ENCODE measurements at places on chromosomes 2 and 18.

DNA sequence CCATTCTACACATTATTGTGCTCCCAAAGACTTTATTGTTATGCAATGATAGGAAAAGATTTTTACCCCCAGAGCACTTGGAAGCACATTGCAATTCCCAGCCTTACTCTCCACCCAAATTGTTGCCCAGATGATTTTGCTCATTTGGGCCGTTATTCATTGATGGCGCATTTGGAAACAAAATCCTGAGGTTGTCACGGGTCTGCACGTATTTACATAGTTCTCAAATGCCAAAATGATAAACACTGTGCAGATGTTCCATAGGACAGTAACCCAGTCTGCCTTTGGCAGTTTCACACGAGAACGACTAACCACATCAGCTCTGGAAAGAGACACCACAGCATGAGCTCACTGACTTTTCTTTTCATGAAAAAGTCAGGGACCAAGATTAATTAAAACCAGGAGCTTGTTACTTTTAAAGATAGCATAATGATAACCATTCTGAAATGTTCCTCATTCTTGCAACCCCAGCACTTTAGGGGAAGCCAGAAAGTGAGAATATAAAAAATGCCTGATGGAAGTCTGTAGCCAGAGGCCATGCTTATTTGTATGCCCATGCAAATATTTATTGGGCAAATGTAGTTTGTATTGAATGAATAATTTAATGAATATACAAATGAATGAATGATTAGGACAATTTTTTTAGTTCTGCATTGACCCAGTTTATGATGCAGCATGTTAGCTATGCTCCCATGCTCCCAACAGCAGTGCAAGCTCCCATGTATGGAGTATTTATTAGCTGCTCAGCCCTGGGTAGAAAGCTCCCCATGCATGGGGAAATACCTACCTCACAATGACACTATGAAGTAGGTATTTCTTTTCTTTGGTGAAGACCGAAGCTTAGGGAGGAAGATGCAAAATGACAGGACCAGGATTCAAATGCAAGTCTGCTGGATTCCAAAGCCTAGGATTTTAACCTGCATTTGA, 84.6 kb downstream of the MAIP1 start:
- no peak for DNase-seq

GRCh38 chr2:47221946-47222345, 66.8 kb upstream of the STPG4 start:
- peak; percentile 29 for DNase-seq

GRCh38 chr2:11187731-11188130, 32.5 kb downstream of the SLC66A3 start:
- DNase-seq: no peak

DNA sequence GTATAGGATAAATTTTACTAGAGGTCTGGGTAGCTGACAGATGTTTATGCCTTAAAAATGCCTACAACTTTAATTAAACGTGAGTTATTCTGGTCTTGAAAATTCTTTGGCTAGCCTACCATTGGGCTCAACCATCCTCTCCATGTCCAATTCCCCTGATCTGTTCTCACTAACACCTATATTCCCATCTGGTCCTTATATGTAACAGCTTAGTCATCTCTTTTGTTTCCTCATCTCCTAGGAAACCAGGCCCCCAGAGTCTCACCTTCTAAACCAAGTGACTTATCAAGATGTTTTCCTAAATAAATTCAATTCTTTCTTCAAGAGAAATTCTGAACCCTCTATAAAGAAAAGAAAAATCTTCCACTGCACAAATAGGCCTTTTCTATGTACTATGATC, 148.5 kb downstream of the TTC32 start:
- no peak for DNase-seq

- no peak for DNase-seq
These were observed 120.9 kb upstream of the DCC start for GRCh38 chr18:52219102-52219501.

- DNase-seq: no peak
These were observed 24.1 kb upstream of the RNF138 start for GRCh38 chr18:32067375-32068167.

GRCh38 chr2:103161456-103162289, 399.8 kb downstream of the TMEM182 start:
- DNase-seq: peak; percentile 33

DNA sequence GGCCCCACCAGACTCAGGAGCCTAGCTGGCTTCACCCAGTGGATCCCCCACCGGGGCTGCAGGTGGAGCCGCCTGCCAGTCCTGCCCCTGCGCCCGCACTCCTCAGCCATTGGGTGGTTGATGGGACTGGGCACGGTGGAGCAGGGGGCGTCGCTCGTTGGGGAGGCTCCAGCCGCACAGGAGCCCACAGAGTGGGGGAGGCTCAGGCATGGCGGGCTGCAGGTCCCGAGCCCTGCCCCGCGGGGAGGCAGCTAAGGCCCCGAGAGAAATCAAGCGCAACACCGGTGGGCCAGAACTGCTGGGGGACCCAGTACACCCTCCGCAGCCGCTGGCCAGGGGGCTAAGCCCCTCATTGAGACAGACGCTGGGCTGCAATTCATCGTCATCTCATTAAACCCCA, 184.0 kb downstream of the SNTG2 start:
- no peak for DNase-seq

- DNase-seq: no peak
These were observed 47.6 kb upstream of the PTH2R start for GRCh38 chr2:208358758-208359631.

DNA sequence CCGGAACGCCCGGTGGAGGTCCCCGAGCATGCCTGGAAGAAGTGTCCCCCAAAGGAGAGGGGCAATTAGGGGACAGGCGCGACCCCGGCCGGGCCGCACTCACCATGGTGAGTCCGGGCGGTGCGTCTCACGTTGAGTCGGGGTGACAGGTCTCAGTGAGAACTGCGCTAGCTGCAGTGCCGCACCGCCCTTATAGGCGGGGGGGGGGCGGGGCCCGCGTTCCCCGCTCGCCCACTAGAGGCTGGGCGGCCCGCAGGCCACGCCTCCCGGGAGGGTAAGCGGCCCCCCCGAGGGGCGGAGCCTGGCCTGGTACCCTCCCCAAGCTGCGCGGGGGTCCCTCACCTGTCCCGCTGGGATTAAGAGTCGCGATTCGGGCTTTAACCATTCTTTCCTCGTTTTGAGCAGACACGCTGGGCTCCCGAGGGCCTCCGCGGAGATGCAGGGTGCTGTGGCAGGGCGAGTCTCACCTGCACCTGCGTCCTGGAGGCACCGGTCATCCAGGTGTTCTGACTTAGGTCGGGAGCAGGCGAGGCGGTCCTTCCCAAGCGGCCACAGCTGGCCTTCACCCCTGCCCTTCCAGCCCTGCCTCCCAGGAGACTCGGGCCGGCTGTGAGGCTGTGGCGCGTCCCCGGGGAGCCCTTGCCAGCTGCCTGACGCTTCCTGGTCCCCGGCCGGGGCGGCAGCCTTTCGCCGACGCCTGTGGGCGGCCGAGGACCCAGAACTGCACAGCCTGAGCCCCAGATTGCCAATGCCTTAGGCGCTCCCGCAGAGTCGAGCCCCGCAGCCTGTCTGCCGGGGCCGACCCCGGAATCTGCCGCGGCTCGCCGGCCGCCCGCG, at the start of gene TUBA4A:
Gene TUBA4A (minus strand): TSS at position 166 of the 837 bp plus-strand sequence. CDS start 60 bp downstream, at position 106.
- peak; percentile 70 for DNase-seq

DNA sequence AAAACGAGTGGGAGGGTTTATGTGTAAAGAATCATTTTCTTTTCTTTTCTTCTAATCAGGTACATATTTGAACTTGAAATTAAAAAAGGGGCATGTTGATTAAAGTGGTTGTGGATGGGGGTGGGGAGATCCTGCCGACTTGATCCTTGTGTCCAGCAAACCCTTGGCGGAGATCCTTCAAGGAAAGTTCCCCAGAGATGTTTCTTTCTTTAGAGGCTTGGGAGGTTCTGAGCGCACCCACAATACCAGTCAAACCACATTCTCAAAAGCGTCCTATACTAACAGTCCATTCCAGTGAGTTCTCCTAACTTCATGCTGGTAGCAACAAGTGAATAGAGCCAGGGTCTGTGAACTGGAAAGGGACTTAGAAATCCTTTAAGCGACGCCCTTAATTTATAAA, 49.2 kb downstream of the MYCN start:
- DNase-seq: no peak

- no peak for DNase-seq
These were observed 1187.2 kb upstream of the CRIM1 start for GRCh38 chr2:35168351-35168750.

DNA sequence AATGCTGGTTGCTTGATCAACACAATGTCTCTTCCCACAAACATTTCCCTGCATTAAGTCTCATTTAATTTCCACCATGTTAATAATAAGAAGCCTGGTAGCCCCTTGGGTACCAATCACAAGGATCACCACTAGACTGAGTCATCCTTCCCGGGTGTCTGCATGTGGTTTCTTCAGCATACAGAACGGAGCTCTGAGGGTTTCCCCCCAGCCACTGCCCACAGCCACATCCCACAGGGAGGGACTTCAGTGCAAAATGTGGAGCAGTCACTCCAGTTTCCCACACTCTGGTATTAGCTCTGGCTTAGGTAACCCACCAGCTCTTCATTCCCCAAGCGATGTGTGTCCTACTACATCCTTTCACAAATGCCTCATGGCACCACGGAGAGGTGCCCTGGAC, 42.7 kb upstream of the POLE4 start:
- no peak for DNase-seq

GRCh38 chr2:222295368-222296062, 3.3 kb downstream of the PAX3 start:
- DNase-seq: no peak

DNA sequence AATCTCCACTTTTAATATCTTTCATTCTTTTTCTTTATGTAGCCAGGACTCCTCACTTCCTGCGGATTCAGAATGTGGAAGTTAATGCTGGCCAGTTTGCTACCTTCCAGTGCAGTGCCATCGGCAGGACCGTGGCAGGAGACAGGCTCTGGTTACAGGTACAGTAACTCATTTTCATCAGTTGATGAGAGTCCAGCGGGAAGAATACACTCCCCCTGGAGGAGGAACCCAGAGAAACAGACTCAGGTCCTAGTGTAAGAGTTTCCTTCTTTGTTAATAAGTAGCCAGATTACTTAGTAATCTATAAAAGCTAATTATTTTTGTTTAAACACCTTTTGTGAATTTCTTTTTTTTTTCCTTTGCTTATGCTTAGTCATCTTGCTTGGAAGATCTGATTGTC, 359.4 kb downstream of the PTPRM start:
- no peak for DNase-seq

DNA sequence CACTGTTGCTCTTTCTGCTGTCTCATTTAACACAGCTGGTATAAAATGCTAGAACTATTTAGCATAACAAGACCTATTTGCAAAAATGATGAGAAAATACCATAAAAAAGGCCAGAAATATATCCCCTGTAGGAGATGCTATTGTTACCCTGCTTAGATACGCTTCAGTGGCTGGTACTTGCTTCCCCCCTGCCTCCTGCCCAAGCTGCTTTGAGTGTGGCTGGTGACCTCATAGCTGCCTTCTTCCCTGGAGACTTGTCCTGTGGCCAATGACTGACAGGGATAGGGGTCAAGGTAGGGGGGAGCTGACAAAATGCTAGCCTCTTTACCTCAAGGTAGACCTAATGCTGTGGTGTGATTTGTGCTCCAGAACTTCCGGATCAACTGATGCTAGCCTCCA, 150.2 kb upstream of the ZEB2 start:
- no peak for DNase-seq

DNA sequence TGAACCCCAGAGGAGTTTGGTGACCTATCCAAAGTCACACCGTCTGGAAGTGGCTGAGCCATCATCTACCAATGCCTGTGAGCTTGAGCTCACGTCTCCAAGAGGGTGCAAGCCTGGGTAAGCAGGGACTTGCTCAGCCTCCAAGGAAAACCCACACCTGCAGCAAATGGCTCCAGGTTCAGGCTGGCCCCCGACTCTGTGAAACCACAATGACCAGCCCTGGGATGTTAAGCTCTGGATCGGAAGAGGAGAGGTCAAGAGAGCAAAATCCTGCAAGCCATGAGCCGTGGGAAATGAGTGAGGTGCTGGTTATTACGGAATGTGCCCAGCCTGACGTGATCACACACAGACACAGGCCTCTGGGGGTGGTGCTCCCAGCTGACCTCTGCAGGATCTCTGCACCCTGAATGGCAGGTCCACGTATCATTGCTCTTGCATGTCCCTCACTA, 94.1 kb upstream of the OTOS start:
- DNase-seq: peak; percentile 69

- DNase-seq: no peak
These were observed 400.7 kb downstream of the NBAS start for GRCh38 chr2:15160201-15160991.

DNA sequence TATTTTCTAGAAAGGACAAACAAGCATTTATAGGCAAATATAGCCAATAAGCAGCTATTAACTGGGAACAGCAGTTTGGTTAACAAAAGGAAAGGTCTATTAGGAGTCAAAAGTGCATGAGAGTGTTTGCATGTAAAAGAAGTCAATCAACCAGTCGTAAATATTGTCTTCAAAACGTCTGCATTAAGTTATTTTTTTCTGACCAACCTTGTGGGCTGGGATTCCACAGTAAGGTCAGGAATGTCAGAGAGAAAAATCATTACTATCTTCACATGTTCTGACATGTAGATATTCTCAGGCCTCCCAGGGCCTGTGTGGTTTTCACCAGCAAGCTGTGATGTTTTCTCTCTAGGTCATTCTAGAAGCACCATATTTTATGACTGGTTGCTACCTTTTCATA, 922.5 kb downstream of the SUCLG1 start:
- no peak for DNase-seq

DNA sequence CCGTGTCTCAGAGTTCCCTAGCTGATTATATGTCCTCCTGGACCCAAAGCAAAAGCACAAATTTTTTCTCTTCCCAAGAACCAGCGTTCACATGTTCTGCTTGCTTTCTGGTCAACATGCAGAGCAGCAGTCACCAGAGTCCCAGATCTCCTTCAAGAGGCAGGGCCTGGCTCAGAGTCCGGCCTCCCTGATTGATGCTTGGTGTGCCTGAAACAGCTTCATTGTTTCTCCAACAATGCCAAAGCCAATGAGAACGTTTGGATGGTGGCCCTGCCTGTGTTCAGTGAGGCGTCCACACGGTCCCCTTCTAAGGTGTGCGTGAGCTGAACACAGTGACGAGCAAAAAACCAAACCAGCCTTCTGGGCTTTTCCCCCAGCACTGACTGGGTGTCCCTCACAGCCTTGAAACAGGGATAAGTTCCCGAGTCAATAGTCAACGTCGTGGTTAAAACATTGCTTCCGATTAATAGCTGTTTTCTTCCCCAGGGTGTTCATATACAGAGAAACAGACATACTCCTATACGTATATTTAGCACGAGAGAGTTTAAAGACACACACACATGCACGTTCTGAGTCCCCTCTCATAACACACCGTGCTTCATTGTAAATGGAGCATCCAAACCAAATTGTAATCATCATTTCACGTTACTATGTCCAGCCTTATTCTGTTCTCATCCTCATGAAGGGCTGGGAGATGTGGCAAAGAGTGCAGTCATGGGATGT, 19.3 kb upstream of the POU3F3 start:
- DNase-seq: peak; percentile 59

GRCh38 chr2:43039376-43040080, 186.9 kb downstream of the ZFP36L2 start:
- peak; percentile 84 for DNase-seq

DNA sequence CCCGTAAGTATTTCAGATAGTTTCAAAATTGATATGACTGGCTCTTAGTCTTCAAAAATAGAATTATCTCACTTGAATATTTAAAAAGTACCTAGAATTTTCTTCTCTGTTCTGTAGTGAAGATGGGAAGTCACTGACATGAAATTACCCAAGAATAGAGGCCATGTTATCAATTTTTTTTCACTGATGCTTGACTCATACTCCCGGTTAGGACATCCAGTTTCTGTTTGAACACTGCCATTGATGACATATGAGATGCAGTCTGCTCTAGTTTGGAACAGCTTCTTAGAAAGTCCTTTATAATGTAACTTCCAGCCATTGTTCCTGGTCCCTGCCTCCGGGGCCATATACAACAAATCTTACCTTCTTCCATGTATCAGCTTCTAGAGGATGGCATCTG, 26.0 kb downstream of the MAP3K20 start:
- DNase-seq: no peak
